ENCODE measurements at places on chromosomes 16 and 17.

DNA sequence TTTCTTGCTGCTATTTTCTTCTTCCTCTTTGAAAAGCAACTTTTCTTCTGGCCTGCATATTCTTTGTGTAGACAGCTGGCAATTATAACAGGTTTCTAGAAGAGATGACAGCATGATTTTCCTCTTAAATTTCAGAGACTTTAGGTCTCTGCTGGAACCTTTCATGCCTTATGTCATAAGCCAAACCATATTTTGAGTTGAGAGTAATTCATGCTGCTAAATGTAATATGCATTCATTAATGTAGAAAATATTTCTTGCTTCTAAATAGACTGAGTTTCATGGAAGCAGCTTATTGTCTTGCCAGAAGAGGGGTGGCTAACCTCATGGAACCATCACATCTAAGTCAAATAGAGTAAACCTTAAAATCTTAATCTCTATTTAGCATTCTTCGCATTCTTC lies 25.9 kb upstream of the ABCA9 start:
- no peak for DNase-seq

GRCh38 chr16:89484923-89485679 lies 5.3 kb downstream of the ANKRD11 start:
- no peak for DNase-seq

- no peak for DNase-seq
Measured at GRCh38 chr16:2476345-2476720, 1.4 kb downstream of the TBC1D24 start.

DNA sequence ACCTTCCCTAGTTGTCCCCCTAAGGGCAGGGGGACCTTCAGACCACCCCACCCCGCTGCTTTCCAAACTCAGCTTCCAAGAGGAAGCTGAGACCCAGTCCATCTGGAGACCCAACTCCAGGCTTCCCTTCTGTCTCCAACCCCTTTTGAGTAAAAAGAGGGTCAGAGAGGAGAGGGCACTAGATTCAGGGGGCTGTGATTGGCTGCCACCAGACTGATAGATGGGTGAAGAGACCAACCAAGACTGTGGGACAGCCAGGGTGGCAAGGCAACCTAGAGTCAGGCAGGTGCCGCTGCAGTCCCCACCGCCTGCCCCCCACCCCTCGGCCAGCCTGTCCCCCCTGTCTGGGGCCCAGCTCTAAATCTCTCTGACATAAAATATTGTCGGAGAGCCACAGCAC lies 92.5 kb downstream of the SDK2 start:
- DNase-seq: no peak

DNA sequence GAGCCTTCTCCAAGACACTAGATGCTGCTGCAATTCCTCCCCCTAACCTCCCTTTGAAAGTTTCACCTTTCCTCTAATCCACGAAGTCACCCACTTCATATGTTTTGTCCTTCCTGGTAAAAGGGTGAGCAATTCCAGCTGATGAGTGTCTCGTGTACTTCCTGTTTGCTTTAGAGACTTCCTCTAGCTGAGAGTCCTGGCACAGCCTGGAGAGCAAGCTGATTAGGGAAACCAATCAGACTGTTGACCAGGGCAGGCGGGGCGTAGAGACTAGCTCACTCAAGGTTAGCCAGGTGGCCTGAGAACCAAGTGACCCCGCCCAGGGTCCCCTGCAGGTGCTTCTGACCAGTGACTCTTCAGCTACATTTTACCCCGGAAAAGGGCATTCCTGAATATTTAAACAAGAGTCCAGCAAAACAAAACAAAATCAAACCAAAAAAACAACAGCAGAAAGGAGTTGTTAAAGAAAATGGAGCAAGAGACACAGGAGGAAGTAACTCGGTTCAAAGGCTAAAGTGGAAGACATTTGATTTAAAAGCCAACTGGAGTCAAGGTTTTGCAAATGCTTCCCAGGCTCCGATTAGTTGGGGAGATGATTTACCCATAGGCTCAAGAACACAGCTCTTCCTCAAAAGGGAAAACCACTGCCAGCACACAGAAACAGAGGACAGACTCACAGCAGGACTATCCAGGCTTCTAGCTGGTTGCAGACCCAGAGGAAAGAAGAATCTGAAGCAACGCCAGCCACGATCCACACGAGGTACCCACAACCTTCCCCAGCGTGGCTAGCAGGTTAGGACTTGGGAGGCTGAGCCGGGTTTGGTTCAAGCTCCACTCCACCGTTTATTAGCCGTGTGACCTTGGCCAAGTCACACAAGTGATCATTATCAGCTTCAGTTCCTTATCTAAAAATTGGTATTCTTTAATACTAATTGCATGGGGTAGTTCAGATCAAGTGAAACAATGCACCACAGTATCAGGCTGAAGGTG lies 13.4 kb downstream of the HSPB9 start:
- no peak for DNase-seq

Measured in NCI-H1048 (cell line).